Mesothelial cell of epicardium (in vitro differentiated cells): ENCODE measurements at places on chromosomes 16 and 17. TPM values are rescaled to one million over a fixed set of nuclear protein-coding genes. Genes with fewer than 3 reads are reported as not detected.
A peak's percentile ranks its signal among the peaks of the same experiment; 100 is the strongest.

DNA sequence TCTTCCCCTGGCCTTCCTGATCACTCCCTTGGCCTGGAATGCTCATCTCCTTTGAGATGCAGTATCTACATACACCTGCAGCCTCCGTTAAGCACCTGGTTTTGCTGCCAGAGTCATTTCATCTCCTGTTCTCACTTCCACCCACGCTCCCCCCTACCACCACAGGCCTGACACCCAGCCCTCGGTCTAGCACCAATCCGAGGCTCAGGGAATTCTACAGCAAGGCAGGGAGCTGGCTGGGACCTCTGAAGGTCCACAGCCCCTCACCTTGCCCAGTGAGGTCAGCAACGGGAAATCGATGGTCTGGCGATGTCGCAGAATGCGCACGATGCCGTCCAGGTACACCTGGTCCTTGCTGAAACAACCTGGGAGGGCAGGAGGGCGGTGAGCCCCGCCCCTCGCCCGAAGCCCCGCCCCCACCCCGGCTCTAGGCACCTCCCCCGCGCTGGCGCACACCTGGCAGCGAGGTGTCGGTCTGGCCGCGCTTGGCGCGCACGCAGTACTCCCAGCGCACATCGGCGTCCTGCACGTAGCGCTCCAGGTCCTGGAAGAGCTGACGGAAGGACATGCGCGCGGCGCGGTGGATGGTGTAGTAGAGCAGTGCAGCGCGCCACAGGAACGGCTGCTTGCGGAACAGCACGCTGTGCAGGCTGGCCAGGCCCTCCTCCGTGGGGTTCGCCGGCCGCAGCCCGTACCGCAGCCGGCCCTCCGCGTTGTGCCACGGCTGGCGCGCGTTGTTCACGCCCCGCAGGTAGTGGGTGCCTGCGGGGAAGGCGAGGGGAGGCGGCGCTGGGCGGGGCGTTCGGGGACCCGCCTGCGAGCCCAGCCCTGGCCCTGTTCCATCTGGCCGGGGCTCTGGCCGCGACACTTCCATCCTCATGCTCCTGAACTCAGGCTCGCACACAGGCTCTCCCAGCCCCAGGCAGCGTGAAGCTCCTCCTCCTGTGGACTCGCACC, 5.7 kb downstream of the MATCAP1 start:
- DNase-seq, result no peak
- H3K27ac ChIP-seq, result no peak overlapping the region
- H3K36me3 ChIP-seq, result peaks cover 3% of the 10 kb centered on the region
- H3K4me1 ChIP-seq, result peaks cover 24% of the 10 kb centered on the region
- peak overlapping the region; percentile 58 for H3K4me3 ChIP-seq
- H3K27me3 ChIP-seq, result peaks cover 33% of the 10 kb centered on the region

DNA sequence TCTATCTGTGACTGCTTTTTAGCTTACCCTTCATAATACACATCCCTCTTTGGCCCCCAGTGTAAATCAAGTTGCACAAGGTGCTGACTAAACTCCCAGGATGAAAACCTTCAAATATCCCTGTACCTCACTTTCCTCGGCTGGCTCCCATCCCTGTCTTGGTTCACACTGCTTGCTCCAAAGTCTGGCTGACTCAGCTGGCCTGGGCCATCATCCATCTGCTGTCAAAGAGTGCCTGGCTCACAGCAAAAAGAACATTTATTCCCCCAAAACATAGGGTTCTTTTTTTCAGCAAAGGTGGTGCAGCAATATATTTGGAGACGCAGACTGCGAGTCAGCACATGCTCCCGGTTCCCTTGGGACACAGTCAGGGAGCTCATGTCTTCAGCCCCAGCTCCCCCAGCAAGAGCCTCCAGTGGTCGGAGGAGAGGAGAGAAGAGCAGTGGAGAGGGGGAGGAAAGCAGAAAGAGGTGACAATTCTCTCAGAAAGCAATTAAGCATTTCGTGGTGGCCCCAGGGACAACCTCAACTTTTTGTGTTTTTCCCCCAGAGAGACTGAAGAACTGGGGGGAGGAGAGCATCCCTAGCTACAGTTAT, 26.1 kb downstream of the GPR142 start:
- no peak for DNase-seq
- H3K4me1 ChIP-seq, result peaks cover 20% of the 10 kb centered on the region
- H3K27me3 ChIP-seq, result no peaks in the 10 kb centered on the region
- H3K36me3 ChIP-seq, result no peaks in the 10 kb centered on the region
- H3K27ac ChIP-seq, result no peak overlapping the region
- H3K4me3 ChIP-seq, result no peak overlapping the region

DNA sequence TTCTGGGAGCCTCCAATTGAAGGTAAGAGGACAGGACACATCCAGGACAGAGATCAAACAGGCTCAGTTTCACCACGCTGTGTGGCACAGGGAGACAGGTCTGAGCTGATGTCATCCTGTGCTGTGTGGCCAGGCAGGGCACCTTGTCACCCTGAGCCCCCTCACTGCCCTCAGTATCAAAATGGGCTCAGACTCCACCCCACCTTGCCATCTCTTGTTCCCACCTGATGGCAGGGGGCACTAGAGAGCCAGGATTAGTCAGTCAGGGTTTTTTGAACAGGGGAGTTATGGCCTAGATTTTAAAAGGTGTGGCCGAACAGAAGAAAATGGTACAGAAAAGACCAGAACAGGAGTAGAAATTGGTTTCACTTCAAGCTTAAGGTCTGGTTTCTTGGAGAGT, 2.6 kb downstream of the KAT2A start:
- no peak for DNase-seq
- peaks cover 14% of the 10 kb centered on the region for H3K36me3 ChIP-seq
- H3K27ac ChIP-seq, result no peak overlapping the region
- H3K4me3 ChIP-seq, result peak overlapping the region; percentile 7

- no peaks in the 10 kb centered on the region for H3K36me3 ChIP-seq
- H3K27me3 ChIP-seq, result no peaks in the 10 kb centered on the region
- H3K4me3 ChIP-seq, result no peak overlapping the region
- no peak overlapping the region for H3K27ac ChIP-seq
- DNase-seq, result no peak
- H3K4me1 ChIP-seq, result peaks cover 6% of the 10 kb centered on the region
Observed at GRCh38 chr17:3553419-3554401, 3.9 kb downstream of the TRPV3 start.

DNA sequence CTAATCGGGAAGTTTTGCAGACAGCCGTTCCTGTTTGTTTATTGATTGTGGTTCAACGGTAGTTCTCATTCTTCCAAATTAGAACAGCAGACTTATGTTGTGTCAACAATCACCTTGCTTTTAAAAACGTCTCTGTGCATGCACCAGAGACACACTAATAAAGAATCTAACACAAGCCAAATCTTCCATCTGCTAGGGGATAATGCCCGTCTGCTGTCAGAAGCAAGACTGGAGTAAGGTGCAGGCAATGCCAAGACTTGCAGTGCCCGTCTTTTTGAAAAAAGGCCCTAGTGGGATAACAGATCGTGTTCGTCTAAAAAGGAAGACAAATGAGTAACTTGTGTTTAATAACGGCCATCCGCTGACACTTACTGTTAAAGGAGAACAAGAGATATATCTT, 158.4 kb downstream of the KCNJ2 start:
- no peak overlapping the region for H3K27ac ChIP-seq
- H3K4me3 ChIP-seq, result no peak overlapping the region

DNA sequence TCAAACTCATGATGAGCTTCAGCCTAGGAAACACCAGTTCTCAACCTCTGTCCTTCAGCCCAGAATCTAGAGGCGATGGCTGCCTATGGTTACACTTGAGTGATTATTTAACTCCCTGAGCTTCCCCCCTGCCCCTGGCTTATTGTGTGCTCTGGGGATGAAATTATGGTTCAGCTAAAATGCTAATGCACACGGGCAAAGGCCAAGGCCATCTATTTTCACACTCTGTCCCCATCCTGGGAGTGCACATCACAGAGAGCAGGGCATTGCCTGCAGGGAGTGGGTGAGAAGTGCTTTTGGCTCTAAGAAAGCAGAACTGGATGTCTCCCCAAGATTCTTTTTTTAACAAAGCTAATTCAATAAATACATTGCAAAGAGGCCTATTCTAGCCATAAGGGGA, 21.6 kb upstream of the CACNG5 start:
- no peak for DNase-seq
- no peaks in the 10 kb centered on the region for H3K36me3 ChIP-seq
- H3K27me3 ChIP-seq, result peaks cover 24% of the 10 kb centered on the region

The GLG1 gene
- 186 to 193 TPM (median 190 TPM) in 3 replicates for total RNA-seq
